Epithelial cell of esophagus (primary cell): ENCODE measurements at places on chromosomes 11 and 22.

DNA sequence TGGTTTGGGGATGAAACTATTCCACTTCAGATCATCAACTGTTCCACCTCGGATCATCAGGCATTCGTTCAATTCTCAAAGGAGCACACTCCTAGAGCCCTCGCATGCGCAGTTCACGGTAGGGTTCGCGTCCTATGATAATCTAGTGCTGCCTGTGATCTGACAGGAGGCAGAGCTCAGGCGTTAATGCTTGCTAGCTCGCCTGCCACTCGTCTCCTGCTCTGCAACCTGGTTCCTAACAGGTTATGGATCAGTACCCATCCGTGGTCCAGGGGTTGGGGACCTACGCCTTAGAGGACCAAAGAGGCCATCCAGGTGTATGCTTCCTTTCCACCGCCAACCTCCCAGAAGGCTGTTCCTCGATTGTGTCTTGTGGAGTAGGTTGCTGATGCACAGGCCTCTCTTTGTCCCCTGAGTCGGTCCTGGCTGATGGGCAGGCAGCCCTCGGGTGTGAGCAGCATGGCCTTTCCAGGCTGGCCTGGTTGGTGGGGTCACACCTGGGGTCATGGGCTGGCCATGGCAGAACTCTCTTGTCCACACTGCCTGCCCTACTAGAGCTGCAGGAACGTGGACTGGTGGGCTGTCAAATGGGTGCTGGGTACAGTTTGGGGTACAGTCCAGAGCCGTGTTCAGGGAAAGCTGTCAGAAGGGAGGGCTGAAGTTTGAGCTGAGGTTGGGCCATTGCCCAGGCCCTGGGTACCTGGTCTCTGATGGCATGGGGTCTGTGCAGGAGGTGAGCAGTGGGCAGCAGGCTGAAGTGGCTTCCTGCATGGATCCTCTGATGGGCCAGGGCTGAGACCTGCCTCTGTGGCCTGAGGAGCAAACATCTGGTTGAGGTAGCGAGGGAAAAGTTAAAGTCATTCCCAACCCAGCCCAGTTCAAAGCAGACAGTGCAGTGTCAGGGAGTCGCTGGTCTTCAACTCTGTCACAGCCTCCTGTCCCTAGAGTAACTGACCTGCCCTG is 11.1 kb downstream of the PRDM11 start:
- DNase-seq = no peak

DNA sequence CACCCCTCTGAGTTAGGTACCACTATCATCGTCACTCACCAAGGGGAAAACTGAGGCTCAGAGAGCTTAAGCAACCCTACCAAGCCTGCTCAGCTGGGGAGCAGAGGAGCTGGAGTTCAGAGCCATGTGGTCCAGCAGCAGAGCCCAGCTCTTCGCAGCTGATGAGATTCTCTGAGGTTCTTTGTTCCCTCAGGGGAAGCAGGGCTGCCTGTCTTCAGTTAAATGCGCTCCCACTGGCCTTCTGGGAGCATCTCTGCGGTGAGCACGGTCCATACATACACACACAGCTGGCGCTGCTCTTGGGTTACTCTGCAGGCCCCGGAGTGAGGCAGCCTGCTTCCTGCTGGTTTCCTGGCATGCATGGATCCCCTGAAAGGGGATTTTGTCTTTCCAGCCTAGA is 5.2 kb upstream of the PTGDR2 start:
- no peak for DNase-seq

DNA sequence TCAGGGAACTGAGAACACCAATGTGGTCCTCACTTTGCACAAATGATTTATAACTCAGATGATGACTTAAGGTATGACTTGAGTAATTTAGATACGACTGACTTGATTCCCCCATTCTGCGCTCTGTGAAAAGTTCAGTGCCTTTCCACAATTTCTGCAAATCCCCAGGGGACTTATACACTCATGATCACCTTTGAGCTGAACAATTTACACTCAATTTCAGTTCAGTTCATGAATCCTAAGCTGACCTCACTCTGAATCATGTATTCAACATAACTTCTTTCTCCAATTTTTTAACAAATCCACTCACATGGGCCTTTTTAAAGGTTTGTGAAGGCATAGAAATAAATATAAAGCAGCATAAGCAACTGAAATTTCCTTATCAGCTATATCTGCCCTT is 274.2 kb downstream of the FAM76B start:
- DNase-seq = peak; percentile 50

GRCh38 chr11:100778166-100778785 is 91.2 kb downstream of the ARHGAP42 start:
- DNase-seq = no peak

DNA sequence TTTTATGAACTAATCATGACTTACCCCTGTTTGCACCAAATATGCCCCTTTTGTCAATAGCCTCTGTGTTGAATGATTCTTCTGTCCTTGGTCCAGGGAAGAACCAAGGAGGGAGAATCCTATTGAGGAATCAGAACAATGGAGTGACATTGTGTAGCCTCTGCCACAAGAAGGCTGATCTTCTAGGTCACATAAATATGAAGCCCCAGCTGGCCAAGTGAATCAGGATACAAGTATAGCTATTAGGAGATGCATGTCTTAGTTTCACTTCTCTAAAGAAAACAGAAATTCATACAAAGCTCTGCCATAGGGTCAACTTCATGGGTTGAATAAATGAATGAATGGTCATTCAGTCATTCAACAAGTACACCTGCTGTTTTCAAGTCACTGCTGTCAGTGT is 118.2 kb upstream of the BLID start:
- DNase-seq = no peak

- no peak for DNase-seq
Observed at GRCh38 chr11:78192223-78192719, 3.6 kb downstream of the USP35 start.

DNA sequence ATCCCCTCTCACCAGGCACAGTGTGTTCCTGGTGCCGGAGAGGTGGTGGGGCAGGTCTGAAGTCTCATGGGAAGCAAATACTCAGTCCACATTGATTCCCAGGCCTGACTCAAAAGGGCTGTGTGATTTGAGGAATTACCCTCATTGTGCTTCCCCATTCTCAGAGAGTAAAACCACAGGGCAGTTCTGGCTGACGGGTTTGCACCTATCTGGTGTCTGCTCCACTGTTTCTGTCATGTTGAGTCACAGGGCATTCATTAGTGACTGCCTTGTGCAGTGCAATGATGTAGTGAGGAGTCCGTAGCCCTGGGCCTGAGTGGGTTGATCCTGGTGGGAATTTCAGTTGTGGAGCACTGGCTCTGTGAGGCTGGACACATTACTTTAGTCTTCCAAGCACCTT is 85.2 kb upstream of the ARHGAP20 start:
- peak; percentile 73 for DNase-seq

DNA sequence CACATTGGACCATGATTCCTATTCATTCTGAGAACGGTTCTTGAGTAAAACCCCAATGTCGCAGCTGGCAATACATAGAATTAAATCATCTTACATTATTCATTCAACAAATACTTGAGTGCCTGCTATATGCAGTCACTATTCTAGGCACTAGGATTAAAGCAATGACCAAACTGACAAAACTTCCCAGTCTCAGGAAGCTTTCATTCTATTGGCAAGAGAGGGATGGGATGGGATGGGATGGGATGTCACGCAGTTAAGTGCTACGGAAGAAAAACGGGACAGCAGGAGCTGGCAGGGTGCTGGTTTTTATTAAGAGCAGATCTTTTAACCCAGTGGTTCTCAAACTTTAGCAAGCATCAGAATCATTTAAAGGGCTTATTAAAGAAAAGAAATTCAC is 2.9 kb downstream of the PAK1 start:
- no peak for DNase-seq

DNA sequence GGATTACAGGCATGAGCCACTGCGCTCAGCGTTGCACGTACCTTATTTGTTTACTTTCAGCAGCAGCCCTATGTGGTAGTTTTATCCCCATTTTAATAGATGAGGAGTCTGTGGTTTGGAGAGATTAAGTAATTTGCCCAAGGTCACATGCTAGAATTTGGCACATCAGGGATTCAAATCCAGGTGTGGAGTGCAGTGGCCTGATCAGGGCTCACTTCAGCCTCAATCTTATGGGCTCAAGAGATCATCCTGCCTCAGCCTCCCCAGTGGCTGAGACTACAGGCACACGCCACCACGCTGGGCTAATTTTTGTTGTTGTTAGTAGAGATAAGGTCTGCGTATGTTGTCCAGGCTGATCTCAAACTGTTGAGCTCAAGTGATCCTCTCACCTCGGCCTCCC is 18.5 kb upstream of the SPTBN2 start:
- no peak for DNase-seq

- peak; percentile 74 for DNase-seq
Observed at GRCh38 chr11:69510471-69511357, 29.3 kb downstream of the LINC01488 start.

DNA sequence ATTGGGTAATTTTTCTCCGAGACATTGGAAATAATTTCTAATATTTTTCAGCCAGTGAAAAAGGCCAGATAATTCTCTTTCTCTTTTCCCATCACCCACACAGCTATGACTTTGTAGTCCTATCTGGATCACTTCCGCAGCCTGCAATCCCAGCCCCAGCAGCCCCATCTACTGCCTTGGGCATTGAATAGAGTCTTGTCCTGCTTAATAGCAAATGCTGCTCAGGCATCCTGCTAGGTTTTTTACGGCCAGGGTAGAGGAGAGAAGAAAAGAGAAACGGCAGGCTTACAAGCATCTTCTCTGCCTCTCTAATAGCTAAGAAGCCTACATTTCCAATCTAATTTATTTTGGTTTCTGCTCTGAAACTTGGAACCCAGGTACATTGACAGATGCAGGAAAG is 154.3 kb upstream of the B3GAT1 start:
- DNase-seq = no peak

- no peak for DNase-seq
Observed at GRCh38 chr11:33390944-33391892, 134.0 kb downstream of the HIPK3 start.

DNA sequence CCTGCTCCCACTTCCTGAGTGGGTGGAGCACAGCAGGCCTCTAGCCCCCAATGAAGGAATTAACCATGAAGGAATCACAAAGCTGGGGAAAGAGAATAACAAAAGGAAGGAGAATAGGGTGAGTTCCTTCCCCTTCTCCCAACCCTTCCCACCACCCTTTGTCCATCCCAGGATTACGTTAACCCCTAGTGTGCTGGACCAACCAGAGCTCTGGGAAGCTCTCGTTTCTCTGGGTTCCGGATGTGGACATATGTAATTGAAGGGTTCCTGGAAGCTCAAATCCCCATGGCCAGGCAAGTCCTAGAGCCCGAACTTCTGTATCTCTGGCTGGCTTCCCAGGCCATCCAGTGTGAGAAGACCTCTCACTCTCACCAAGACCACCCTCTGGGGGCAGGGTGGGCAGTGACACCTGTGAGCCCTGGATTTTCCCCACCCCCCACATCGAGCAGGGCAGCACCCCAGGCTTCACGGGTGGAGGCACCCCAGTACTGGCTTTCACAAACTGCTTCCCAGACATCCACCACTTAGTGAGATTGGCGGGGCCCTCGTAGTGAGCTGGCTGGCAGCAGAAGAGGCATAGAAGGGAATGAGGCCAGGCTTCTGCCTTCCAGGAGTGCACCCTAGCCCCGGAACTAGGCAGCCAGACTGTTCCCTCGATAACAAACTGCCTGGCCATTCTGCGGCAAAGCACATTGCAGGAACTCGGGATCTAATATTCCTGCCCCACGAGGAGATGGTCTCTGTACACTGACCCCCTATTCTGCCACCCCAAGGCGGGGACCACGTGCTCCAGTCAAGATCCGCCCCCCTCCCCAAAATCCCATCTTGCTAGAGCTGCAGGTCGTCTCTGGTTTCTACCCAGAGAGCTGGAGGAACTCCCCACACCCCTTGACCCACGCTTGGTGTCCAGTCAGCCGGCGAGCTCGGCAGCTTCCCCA is 2.1 kb downstream of the NECTIN1 start:
- no peak for DNase-seq

DNA sequence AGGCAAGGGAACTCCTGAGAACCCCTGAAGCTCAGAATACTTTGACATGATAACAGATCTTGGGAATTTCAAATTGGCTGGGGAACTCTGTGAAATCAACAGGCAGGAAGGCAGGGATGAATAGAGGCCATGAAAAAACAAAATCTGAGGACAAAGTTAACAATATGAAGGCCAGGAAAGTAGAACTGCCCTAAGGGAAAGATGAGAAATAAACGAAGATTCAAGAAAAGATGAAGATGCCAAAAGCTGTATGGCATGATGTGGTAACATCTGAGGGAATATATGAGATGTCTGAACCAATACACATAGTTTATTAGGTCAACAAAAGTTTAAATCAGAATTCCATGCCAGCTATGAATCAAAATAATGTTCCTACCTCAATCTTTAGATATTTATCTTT is 25.0 kb downstream of the SERGEF start:
- DNase-seq = no peak

- no peak for DNase-seq
Observed at GRCh38 chr11:105799728-105800462, 190.0 kb downstream of the GRIA4 start.

- peak; percentile 74 for DNase-seq
Observed at GRCh38 chr11:43790444-43790794, 90.2 kb upstream of the ALKBH3 start.

- DNase-seq = no peak
Observed at GRCh38 chr11:20161923-20162744, 1.9 kb upstream of the DBX1 start.
